ENCODE measurements at places on chromosomes 6 and 20.
A peak's percentile ranks its signal among the peaks of the same experiment; 100 is the strongest.

GRCh38 chr6:31968326-31968725 lies 3.6 kb downstream of the DXO start:
- DNase-seq: no peak

DNA sequence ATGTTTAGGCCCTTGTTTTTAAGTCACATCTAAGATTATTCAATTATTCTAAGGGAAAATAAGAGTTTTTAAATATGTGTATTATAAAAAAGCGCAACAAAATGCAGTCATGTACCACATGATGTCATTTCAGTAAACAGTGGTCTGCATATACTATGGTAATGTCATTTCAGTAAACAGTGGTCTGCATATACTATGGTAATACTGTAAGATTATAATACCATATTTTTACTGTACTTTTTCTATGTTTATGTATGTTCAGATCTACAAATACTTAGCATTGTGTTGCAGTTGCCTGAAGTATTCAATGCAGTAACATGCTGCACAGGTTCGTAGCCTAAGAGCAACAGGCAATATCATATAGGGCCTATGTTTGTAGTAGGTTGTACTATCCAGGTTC lies 21.4 kb downstream of the MEI4 start:
- DNase-seq: no peak

DNA sequence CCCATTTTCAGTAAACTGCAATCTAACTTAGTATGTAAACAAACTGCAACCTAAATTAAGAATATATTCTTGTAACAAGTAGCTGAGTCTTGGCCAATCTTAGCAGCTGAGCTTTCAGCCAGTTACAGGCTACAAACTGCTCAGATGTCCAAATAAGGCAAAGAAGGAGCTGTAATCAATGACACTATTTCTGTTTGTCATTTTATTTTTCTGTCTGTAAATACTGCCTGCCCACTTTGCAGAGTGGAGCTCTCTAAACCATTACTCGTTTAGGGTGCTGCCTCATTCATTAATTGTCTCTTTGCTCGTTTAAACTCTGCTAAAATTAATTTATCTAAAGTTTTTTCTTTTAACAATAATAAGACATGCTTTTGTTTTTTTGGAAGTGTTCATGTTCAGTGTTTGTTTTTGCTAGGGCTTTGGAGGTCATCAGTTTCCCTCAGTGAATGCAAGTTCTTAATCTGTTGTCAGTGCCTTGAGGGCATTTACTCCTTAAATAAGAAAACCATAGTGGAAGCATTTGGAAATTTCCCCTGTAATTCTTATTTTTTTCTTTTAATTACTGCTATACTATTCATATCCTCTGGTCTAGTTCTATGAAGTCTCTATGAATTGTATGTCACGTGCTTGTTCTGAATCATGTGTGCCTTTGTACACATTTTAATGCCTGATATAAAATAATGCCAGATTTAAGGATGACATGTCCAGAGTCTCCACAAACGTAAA lies 3.6 kb upstream of the PRL start:
- peak; percentile 19 for DNase-seq

DNA sequence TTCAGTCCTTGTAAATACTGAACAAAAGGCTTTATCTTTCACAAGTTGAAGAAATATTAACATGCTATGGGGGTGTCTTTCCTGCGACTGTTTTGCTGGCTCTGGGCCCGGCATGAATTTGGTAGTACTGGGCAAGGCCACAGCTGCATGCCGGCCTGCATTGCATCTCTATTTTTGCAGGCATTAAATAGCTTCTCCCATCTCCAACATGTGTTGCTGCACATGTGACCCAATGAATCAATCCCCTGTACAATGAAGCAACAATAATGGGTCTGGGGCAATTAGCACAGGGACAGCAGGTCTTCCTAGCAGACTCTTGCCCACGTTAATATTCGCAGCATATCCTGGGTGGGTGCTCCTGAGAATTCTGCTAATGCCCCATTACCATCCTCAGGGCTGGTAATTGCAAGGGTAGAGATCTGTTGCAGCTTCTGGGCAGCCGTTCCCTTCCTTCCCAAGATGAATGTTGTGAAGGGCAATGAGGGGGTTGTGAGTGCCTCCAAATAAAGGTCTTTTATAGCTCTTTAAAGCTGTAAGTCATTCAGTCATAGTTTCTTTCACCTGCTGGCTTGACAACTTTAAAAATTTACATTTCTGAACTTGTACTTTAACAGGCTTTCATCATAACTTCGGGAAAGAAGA lies 24.3 kb upstream of the CDYL start:
- DNase-seq: no peak

DNA sequence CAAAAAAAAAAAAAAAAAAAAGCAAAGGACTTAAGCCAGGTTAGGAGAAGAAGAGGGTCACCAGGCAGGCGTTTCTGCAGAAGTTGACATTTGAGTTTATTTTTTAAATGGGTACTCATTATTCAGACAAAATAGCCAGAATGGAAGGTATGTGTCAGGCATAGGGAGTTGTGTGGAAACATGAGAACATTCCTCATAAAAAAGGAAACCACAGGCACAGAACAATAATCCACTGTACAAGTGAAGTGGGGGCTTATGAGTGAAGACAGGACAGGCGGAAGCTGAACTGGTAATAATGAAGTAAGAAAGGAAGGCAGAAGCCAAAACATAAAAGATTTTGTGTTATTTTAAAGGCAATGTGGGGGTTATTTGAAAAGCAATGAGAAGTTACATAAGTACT lies 104.6 kb downstream of the EPB41L2 start:
- no peak for DNase-seq

DNA sequence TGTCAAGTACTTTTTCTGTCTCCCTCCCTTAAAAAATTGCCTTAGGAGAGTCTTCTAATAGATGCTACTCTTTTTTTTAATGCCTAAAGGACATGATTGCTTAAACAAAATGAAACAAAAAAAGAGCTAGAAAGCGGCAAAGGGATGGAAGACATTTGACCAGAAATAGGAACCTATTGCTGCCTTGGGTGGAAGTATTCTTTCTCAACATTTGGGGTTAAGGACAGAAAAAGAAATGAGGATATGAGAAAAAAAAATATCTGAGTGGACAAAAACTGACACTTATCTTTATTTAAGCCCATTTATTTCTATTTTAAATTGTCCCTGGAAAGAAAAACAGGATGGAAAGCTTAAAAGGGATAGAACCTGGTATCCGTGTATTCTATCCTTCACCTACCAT lies 664.9 kb upstream of the CITED2 start:
- DNase-seq: no peak

DNA sequence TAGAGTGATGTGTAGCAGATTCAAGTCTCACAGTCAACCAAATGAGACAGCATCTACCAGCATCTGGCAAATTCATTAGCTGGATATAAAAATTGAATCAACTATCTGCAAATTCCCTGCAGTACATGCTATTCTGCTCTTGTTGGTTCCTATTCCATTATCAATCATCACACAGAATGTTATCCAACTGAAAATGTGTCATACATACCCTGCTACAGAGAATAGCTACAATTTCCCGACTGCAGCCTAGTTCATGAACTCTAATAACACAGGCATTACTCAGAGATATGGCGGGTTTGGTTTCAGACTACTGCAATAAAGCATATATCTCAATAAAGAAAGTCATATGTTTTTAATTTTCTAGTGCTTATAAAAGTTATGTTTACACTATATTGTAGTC lies 78.4 kb downstream of the AHI1 start:
- no peak for DNase-seq

DNA sequence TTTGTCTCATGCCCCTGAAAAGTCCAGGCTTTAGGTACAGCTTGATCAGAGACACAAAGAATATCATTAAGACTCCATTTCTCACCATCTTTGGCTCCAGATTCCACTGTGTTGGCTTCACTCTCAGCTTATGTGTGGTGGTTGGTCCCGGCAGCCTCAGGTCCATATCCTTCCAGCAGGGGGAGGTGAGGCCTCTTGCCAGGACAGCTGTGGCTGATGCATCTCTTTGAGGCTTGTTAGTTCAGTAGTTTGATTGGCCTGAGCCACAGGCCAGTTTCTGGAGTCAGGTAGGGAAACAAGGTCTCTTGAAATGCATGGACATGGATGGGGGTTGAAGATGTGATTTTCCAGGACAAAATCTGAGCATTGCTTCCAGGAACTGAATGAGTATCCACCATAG lies 62.4 kb downstream of the JAG1 start:
- no peak for DNase-seq

DNA sequence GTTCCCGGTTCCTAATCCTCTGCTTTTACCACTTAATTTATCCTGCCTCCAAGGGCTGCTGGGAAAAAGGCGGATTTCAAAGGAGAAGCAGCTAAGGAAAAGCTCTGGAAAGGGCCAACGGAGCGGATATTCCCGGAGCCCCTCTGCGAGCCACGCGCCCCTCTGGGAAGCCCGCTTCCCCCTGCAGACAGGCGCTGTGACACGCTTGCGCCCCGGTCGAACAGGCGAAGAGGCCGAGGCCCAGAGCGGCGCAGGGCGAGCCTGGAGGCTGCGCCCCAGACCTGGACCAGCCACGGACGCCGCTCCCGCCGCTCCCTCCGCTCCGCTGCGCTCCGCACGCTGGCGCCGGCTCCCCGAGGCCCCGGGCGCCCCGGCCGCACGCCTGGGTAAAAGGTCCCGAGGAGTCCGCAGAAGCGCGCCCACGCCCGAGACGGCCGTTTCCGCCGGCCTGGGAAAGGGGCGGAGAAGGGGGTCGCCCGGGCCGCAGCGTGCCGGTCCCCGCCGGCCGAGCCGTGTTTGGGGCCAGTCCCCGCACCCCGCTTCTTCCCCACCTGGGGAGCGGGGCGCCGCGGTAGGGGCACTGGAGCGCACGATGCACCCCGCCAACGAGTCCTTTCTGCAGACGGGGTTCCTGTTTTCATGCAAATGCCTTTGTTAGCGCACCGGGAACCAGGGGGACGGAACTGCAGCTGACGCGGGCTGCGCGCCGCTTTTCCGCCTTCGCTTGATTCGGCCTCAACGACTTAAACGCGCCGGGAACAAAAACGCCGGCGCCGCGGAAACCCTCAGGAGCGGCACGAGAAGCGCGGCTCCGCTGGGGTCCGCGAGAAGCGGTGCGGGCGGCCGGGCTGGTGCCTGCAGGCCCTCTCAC lies 91.9 kb upstream of the SIRPA start:
- DNase-seq: peak; percentile 66

- no peak for DNase-seq
Measured at GRCh38 chr6:166766769-166767168, 139.7 kb upstream of the RPS6KA2 start.

GRCh38 chr6:43776799-43777776 lies 7.1 kb downstream of the VEGFA start:
- no peak for DNase-seq

DNA sequence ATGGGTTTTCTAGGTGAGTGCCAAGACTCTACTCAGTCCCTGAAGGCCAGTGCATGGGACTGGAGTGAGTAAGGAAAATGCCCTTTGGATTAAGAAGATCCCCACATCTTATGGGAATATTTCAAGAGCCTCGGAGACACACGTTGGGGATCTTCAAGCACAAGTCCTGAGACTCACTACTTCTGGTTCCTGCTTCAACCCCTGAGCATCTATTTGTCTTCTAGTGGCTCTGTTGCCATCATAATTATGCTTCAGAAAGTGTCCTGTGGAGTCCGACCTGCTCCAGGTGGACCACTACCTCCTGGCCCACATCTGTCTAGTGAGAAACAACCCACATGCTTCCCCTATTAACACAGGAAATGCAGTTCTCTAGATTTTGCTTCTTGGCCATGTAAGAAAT lies at the start of gene OR5V1:
Gene OR5V1, minus strand, starts transcription at position 101 of the 400 bp plus-strand sequence. CDS start 12,670 bp downstream, outside the sequence.
- no peak for DNase-seq

DNA sequence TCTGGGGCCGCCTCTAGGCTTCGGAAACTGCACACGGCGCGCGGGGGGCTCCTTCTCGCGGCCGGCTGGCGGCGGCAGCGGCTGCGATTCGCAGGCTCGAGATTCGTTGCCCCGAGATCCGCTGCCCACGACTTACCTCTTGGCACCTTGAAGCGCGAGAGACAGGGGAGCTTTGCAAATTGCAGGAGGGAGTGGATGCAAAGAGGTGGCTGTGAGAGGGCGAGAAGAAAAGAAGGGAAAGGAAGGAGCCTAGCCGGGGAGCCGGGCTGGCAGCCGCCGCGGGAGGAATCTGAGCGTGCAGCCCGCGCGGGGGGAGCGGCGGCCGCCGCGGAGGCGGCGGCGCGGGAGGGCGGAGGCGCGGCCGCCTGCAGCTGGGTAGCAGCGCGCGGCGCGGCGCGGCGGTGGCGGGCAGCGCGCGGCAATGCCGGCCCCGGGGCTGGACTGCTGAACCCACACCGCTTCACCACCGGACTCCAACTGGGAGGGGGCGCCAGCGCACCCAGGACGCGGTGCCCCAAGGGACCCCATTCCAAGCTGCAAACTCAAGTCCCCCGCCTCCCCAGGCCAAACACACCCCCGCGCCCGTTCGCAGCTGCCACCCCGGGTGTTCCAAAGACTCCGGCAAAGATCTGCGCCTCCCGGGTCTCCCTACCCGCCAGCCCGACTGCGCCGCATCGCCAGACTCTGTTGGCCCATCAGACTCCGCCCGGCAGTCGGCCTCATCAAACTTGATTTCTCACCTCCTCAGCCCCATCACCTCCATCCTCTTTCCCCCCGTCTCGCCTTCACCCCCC lies 44.2 kb upstream of the SUPT3H start:
- peak; percentile 38 for DNase-seq

GRCh38 chr6:106192824-106193223 lies 106.7 kb downstream of the PRDM1 start:
- no peak for DNase-seq

DNA sequence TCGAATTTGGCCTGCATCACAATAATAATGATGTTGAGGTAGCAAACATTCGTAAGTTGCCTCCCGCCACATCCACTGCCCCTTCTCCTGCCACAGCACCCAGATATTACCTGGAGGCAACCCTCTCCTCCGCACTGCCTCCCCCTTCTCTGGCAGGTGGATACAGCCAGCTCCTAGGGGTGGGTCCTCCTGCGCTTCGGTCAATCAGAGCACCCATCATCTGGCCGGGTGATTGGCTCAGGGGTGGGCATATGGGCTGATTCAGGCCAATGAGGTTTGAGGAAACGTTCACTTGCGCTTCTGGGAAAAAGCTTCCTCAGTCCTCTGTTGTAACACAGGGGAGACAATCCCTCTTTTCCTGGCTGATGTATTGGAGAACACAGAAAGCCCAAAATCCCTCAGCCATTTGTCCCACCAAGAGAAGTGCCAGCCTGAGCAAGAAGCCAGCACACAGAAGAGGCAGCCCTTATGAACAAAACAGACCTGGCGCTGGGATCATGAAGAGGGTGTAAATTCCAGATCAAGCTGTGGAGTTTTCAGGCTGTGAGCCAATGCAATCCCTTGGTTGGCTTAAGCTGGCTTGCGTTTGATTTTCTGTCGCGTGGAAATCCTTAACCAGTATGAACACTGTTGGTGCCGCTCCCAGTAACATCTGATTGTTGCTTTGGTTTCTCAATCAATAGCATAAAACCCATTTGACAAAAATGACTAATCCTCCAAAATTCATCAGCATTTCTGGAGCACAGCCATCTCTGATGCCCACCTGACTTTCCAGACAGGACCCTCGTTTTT lies 82.2 kb downstream of the PRDM1 start:
- no peak for DNase-seq

GRCh38 chr6:3721810-3722621 lies 29.5 kb downstream of the PXDC1 start:
- DNase-seq: no peak

DNA sequence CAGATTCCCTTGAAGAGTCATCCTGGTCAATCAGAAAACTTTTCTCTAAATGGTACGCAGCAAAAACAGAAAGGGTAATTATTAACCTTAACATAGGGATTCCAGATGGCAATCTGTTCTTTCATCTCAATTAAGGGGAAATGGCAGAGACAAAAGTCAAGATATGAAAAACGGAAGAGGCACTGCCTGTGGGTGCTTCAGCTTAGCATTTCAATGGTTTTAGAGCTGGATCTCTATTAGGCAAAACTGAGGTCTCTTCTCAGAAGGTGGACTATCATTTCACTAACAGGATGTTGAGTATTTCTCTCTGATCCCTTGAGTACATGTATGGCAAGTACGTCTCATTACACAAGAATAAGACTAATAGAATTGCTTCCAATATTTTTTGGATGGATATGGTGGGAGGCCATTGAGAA lies 296.9 kb downstream of the HIVEP2 start:
- no peak for DNase-seq
